Forelimb muscle (tissue), 1 donor: ENCODE measurements at places on chromosomes 5 and 9.

- no peak for DNase-seq
These were observed 360.6 kb downstream of the PLK2 start for GRCh38 chr5:58099257-58099656.

DNA sequence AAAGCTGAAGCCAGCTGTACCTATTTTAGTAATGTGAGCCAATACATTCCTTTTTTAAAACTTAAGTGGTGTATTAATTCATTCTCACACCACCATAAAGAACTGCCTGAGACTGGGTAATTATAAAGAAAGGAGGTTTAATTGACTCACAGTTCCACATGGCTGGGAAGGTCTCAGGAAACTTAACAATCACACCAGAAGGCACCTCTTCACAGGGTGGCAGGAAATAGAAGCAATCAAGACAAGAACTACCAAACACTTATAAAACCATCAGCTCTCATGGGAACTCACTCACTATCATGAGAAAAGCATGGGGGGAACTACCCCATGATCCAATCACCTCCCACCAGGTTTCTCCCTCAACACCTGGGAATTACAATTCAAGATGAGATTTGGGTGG is 21.0 kb downstream of the ESM1 start:
- DNase-seq: no peak

DNA sequence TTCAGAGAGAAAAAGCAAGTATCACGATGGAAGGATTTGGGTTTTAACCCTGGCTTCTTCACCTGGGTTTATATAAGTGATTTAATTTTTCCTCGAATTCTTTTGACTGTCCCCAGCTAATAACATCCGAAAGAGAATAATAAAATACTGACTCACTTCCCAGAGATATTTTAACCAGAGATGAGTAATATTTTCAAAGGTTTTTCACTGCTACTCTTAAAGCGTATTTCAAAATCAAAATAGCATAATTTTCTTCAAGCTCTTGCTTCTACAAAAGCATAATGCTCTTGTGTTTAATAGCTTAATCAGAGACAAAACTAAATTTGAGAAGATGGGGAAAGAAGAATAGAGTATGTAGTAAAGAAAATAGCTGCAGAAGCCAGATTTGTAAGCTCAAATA is 215.2 kb upstream of the PTGER4 start:
- DNase-seq: no peak

DNA sequence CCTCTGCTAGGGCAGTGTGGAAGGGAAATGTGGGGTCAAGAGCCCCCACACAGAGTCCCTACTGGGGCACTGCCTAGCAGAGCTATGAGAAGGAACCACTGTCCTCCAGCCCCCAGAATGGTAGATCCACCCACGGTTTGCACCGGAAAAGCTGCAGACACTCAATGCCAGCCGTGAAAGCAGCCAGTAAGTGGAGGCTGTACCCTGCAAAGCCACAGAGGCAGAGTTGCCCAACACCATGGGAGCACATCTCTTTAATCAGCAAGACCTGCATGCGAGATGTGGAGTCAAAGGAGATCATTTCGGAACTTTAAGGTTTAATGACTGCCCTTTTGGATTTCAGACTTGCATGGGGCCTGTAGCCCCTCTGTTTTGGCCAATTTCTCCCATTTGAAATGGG is 52.2 kb downstream of the GKAP1 start:
- no peak for DNase-seq

GRCh38 chr5:158560170-158560569 is 539.5 kb downstream of the EBF1 start:
- DNase-seq: no peak

GRCh38 chr5:9249231-9249630 is 296.6 kb downstream of the SEMA5A start:
- no peak for DNase-seq

DNA sequence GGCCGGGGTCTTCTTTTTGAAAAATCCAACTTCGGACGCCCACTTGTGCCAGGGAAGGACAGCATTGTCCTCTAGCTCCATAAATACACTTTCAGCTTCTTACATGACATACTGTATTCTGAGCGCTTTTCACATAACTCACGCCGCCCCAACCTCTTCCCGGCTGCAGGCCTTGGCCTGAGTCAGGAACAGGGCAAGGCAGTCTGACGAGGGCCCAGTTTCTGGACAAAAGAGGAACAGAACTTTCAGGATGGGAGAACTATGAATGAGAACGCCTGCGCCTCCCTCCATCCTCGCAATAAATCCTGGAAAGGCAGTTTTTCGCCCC is 650 bp downstream of the DCTN4 start:
- DNase-seq: no peak

DNA sequence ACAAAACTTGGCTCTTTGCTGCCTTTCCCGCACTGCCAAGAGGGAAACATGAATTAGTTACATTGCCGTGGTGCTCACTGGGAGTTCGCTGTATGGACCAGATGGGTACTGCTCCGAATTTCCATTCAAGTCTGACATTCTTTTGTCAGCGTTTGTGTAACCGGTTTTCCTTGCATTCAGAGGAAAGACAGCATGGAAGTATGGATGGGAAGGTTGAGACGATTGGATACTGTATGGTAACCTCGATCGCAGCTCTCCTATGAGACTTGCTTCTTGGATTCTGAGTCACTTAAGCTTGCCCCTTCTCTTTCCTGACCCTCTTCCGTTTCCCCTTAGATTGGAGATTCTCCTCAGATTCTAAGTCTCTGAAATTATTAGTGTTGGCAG is 625 bp upstream of the UBLCP1 start:
- no peak for DNase-seq

DNA sequence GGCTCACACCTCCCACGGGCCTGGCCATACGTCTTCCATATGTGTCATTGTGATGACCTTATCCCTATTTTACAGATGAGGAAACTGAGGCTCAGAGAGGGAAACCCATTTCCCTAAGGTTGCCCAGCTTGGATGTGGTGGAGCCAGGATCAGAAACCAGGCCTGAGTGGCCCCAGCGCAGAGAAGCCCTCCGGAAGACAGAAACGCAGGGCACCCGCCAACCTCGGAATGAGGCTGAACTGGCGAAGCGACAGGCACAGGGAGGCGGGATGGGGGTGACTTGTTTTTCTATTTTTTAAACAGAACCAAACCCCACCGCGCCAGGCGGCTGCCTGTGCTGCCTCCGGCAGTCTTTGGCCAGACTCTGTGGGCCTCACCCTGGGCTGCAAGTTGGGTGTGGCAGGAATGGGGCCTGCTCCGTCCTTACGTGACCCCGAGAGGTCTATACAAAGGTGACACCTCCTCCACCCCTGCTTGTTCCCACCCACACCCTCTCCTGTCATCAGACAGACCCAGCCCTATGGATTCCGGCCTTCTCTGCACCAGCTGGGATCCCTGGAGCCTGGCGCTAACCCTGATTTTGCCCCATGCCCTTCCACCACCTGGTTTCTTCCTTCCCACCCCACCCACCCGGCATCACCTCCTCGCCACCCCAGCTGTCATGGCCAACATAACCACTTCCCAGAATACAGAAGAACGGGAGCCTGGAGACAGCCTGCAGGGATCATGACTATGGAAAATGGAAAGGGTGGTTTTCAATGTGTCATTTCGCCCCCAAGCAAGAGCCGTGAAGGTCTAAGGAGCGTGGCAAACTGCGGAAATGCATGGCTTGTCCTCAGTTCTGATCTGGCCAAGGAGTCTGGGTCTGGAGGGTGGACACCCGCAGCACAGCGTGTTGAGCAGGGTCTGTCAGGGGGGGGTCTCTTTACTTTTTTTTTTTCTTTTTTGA is 23.6 kb downstream of the PLPP7 start:
- DNase-seq: no peak

DNA sequence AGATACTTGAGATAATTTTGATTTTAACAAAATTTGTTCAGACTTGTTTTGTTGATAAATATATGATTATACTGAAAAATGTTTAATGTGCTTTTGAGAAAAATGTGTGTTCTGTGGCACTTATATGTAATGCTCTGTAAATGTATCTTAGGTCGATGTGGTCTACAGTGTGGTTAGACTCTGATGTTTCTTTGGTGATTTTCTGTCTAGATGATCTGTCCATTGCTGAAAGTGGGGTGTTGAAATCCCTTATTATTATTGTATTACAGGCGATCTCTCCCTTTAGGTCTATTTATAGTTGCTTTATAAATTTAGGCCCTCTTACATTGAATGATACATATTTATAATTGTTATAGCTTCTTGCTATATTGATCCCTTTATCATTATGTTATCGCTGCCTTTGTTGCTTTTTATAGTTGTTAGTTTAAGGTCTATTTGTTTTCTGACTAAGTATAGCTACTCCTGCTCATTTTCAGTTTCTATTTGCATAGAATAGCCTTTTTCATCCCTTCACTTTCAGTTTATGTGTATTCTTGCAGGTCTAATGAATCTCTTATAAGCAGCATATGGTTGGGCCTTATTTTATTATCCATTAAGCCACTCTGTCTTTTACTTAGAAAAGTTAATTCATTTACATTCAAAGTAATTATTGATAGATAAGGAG is 124.3 kb downstream of the MRPS30 start:
- no peak for DNase-seq

- DNase-seq: no peak
These were observed 5.1 kb upstream of the RAB14 start for GRCh38 chr9:121206516-121207370.

- no peak for DNase-seq
These were observed 92.8 kb upstream of the RAD23B start for GRCh38 chr9:107190061-107190935.

- DNase-seq: no peak
These were observed 1.8 kb downstream of the GSN start for GRCh38 chr9:121269642-121270254.

GRCh38 chr9:120603010-120603409 is 23.0 kb upstream of the CDK5RAP2 start:
- no peak for DNase-seq

GRCh38 chr5:16871746-16872339 is 64.2 kb downstream of the MYO10 start:
- DNase-seq: no peak

DNA sequence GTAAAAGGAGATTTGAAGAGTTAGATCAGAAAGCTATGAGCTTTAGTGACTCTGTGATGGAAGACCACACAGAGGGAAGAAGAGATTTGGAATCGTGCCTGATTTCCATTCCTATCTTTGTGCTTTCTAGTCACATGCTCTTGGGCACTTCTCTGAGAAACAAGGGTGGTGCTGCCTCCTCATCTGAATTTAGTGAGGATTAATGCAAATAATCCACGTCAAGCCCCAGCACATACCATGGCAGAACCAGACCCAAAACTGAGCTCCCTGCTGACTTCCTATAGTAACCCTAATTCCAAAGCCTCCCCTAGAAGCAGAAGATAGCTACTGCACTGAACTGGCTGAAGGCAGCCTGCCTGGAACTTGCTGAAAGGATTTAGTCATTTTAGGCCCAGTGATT is 17.7 kb downstream of the SLC45A2 start:
- no peak for DNase-seq

- no peak for DNase-seq
These were observed 646.1 kb upstream of the SEMA6A start for GRCh38 chr5:117220730-117221129.

DNA sequence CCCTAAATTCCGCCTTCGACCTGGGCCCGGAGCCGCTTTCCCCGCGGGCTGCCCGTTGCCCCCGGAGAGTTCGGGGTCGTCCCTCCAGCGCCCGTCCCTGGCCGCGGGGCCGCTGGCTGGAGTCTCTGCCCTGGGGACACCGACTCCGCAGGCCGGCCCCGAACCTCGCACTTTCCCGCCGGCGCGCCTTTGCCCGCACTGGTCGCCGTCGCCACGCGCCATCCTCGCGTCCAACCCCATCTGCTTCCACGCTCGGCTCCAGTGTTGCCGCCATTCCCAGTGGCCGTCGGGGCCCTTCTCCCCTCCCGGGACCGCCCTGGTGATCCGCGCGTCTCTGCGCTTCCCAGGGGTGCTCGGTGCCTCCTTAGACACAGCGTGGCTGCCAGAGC is 11.0 kb downstream of the LHX3 start:
- no peak for DNase-seq

GRCh38 chr5:158658446-158659230 is 441.1 kb downstream of the EBF1 start:
- DNase-seq: no peak

GRCh38 chr9:13963005-13963653 is 350.8 kb downstream of the NFIB start:
- no peak for DNase-seq

- no peak for DNase-seq
These were observed 105.4 kb downstream of the DCP2 start for GRCh38 chr5:113081881-113082546.

DNA sequence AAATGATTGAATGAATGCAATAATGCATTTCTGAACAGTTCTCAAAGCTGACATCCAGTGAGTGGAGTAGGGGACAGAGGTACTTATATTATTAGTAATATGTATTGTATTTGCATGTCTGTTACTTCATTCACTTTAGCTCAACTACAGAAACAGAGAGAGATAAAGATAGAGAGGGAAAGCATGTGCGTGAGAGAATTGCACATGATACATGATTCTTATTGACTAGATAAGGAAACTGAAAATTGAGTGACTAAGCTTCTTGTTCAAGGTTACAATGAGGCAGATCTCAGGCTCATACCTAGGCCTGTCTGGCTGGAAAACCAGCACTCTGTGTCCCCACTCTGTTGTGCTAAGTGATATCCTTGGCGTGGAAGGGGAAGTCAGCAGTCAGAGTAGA is 337.7 kb upstream of the KLF4 start:
- DNase-seq: no peak

DNA sequence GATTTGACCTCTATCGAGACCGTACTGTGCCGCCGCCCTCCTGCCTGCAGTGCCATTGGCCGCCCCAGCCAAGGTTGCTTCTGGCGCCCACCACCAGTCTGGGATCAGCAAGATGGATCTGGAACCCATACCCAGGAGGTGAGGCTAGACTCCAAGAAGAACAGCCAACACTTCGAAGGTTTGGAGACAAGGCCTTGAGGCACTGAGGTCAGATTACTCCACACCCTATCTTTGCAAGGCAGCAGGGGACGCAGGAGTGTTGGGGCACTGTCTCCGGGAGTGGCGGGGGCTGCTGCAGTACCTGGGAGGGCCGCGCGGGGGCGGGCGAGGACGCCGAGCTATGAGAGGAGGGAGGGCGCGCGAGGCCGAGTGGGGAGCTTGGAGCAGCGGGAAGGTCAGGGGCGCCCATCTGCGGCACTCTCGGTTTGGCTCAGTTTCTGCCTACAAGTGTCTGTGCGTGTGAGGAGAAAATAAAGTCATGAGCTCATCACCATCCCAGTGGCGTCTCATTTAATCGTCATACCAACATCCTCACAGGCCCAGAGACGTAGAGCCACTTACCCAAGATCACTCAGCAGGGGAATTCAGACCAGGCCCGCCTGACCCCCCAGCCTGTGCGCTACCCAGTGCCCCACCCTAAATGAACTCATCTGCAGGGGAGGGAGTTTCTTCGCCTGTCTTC is 20.5 kb upstream of the PSD2 start:
- DNase-seq: no peak

DNA sequence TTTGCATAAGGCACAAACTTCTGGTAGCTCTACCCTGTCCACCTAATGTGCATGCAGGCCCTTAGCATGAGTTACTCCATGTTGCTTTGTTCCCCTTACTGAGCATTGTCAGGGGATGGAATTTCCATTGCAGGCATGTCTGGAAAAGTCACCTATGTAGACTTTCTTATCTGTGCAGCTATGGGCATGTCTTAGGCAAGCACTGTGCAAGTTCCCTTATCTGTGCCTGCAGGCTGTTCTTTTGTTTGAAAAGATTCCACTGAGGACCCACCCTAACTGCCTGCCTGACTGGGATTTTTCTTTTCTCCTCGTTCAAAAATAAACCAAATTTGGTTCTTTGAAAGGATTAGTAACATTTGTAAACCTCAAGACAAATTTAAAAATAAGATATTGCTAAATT is 587.0 kb downstream of the CDH18 start:
- no peak for DNase-seq

- DNase-seq: peak; percentile 14
These were observed 89.4 kb downstream of the RGS7BP start for GRCh38 chr5:64595031-64595855.
